Stimulated activated CD8-positive, alpha-beta memory T cell treated with anti-CD3 and anti-CD28 coated beads, Interleukin-15, amount 100 ng/mL, for 4 hours (primary cell): ENCODE measurements at places on chromosomes 13 and 19.

- no peak for DNase-seq
These were observed 630.0 kb upstream of the MIR17HG start for GRCh38 chr13:90717451-90717936.

- DNase-seq = no peak
These were observed 15.2 kb upstream of the N4BP2L1 start for GRCh38 chr13:32443111-32443510.

GRCh38 chr13:94417294-94417693 is 62.2 kb downstream of the DCT start:
- no peak for DNase-seq

- DNase-seq = no peak
These were observed 3.3 kb downstream of the ICAM5 start for GRCh38 chr19:10292789-10293636.

GRCh38 chr13:98541701-98542203 is 35.2 kb downstream of the STK24 start:
- DNase-seq = no peak

DNA sequence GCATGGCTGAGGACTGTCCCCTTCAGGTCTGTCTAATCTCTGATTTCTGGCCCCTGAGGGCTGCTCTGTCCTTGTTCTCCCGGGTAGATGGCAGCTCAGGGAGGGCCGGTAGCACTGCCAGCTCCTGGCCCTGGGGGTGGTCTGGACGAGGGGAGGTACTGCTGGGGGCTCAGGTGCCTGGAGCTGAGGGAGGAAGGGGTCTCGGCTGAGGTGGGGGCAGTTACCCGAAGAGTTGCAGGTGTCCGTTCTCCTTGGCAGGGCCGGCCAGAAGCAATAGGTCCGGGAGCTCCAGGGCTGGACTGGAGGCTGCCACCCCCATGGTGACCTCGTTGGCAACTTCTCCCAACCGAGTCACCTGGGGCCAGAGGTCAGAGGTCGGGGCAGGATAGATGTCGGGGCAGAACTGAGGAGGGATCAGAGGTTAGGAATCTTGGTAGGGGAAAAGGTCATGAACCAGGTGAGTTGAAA is 1.2 kb upstream of the EMC10 start:
- no peak for DNase-seq

DNA sequence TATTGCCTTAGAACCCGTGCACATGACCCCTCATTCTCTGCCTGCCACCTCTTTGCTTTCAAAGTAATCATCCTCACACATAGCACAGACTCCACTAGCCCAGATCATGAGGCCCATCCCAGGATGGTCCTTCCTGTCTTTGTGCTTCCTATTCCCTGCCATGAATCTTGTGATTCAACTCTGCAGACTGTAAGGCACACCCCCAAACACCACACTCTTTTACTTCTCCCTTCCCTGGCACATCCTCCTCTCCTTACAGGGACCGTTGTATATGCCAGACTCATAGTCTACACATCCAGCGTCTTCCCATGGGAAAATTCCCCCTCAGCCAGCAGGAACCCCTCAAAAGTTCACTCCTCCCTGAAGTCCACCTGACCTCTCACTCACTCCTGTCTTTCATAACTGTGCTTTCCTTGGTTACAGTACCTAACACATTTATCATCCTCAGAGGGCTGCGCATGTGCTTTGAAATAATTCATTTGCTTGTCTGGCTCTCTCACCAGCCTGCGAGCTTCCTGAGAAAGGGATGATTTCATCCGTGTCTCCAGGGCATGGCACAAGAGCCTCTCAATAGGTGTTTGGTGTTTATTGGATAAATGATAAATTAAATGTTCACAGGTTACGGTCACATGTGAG is 26.8 kb upstream of the LRCH1 start:
- DNase-seq = no peak

DNA sequence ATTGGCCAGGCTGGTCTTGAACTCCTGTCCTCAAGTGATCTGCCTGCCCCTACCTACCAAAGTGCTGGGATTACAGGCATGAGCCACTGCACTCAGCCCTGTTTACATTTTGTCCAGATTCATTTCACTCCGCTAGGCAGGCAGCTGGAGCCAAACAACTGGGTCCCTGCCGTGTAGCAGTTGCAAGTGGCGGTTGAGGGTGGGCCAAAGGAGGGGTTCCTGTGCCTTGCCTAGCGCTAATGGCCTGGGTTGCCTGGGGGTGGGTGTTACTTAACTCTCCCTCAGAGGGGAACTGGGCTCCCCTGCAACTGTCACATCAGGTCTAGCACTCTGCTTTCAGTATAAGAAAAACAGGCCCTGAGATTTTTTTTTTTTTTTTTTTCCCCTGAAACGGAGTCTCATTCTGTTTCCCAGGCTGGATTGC is 7.4 kb downstream of the ACP5 start:
- no peak for DNase-seq

- no peak for DNase-seq
These were observed 33.5 kb downstream of the CYSLTR2 start for GRCh38 chr13:48687249-48687648.

GRCh38 chr19:31296741-31297390 is 52.4 kb downstream of the TSHZ3 start:
- no peak for DNase-seq

DNA sequence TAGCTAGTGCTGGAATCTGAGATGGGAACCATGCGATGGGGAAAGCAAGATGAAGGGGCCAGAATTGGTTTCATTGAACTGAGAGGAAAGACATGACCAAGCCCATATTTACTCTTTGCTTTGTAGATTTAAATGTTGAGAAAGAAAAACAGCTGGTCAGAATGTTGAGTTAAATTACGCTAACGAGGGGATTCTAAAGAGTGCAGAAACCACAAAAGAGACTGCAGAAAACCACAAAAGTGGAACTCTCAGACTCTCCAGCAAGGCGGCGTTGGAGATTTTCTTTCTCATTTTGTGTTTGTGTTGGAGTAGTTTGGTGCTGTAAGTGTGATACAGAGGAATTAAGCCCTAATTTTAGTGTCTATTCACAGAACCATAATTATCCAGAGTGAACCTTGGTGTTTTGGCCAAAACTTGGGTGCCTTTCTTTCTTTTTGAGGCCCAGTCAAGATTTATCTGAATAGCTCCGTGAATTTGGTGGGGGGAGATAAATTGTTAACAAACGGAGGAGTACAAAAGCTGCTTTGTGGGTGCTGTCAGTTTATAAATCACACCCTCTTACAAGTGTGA is 26.3 kb downstream of the SAE1 start:
- no peak for DNase-seq

- DNase-seq = no peak
These were observed 22.2 kb downstream of the SOHLH2 start for GRCh38 chr13:36192166-36192565.

DNA sequence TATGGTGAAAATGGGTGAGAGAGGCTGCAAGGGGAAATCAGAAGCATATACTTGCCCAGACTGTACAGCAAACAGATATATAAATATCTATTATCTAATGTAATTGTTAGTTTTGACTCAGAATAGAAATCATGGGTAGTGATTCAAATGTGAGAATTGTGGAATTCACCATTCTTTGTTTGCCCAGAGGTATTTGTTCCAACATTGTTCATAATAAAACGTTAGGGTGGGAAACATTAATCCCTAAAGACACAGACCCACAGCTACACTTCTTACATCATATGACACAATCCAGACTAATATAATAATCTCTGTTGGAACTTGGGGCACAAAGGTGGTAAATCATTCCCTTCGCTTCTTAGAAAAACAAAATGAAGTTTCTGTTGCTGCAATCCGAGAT is 646.5 kb upstream of the SLITRK6 start:
- no peak for DNase-seq

DNA sequence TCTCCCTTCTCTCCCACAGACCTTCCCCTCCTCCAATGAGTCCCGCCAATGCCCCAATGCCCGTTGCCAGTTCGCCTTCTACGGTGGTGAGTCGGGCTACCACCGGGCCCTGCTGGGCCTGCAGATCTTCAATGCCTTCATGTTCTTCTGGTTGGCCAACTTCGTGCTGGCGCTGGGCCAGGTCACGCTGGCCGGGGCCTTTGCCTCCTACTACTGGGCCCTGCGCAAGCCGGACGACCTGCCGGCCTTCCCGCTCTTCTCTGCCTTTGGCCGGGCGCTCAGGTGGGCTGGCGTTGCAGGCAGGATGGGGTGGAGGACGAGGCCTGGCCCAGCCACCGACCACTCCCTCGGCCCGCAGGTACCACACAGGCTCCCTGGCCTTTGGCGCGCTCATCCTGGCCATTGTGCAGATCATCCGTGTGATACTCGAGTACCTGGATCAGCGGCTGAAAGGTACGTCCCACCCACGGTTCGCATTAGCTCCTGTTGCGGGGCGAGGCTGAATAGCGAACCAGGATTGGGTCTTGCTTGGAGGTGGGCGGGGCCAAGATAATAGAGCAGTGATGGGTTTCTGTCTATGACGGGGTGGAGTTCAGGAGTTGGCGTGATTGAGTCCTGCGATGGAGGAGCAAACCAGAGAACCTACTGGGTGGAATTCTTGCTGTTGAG is 11.1 kb downstream of the SLC44A2 start:
- no peak for DNase-seq

DNA sequence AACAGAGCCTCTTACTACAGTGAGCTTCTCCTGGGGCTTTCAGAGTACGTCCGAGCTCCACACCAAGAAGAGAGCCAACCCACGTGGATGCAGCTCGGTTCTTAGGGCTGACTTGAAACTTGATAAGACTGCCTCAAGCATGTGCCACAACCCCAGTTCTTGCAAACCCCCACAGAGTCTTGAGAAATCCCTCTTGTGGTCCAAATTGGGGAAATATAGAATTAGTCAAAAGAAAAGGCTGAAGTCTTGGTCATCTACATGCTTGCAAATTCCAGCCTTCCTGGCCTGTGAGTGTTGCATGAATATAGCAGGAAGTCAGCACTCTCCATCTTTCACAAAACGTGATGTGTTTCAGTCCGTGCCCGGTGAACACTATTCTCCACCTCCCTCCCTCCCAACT is 95.2 kb downstream of the GGACT start:
- DNase-seq = no peak

- DNase-seq = no peak
These were observed 16.2 kb downstream of the TMTC4 start for GRCh38 chr13:100658363-100658762.

- DNase-seq = peak; percentile 44
These were observed 6.0 kb downstream of the TEKTIP1 start for GRCh38 chr19:3544742-3545668.

- DNase-seq = no peak
These were observed 16.6 kb downstream of the ZNF536 start for GRCh38 chr19:30388819-30389218.

GRCh38 chr13:32390048-32390447 is 37.9 kb downstream of the N4BP2L1 start:
- no peak for DNase-seq

DNA sequence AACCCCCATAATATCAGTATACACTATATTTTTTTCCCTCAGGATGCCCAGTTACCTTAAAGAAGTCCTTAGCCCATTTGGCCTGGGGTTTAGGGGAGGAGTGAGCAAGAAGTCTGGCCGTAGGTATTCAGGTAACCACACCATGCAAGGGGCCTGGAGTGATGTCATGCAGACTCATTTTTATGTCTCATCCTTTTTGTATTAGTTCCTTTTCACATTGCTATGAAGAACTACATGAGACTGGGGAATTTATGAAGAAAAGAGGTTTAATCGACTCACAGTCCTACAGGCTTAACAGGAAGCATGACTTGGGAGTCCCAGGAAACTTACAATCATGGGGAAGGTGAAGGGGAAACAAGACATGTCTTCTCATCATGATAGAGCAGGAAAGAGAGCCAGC is 12.2 kb downstream of the TPP2 start:
- DNase-seq = no peak

- DNase-seq = no peak
These were observed 22.0 kb downstream of the GPX4 start for GRCh38 chr19:1125601-1126467.

GRCh38 chr13:40273253-40274025 is 393.0 kb downstream of the FOXO1 start:
- DNase-seq = no peak

GRCh38 chr19:41541990-41542584 is 33.9 kb upstream of the CEACAM21 start:
- DNase-seq = peak; percentile 65

- no peak for DNase-seq
These were observed 62.3 kb downstream of the TBC1D4 start for GRCh38 chr13:75419656-75420055.

GRCh38 chr13:77416666-77417212 is 89.8 kb upstream of the MYCBP2 start:
- DNase-seq = no peak

DNA sequence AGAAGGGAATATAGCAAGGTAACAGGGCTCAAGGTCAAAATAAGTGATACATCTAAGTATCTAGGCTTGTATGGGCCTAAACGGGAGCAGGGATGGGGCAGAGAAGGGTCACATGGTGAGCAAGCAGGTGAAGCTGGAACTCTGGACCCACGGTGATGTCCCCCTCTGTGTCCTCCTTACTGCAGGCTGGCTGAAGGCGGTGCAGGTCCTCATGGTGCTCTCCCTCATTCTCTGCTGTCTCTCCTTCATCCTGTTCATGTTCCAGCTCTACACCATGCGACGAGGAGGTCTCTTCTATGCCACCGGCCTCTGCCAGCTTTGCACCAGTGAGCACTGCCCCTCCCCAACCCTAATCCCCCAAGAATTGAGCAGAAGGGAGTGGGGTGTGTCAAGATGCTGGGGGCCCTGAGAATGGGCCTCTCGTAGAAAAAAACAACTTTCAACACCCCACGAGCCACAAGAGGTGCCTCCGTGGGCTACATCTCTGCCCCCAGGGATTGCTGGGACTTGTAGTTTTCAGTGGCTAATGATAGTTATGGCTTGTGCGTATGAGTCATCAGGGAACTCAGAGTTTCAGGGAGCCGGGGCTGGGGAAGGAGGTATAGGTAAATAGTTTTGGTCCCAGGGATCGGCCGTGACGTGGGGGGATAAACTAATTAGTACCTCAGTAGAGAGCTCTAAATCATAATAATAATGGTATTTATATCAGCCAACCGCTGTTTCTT is 4.0 kb downstream of the EMP3 start:
- peak; percentile 24 for DNase-seq

DNA sequence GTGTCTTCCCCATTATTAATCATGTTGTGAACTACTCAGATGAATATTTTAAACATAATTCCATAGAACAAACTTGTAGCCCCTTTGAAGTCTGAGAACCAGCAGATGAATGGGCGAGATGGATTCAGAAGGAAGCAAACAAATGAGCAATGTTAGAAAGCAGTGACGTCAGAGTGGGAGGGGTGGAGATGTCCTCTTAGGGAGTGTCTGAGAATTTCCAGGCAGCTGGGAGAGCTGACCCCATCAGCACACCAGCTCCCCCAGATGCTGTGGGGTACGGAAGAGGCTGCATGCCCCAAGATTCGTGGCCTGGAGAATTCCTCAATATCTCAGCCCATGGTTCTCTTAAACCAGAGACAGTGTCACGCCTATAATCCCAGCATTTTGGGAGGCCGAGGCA is 68.6 kb downstream of the DPF1 start:
- DNase-seq = no peak

DNA sequence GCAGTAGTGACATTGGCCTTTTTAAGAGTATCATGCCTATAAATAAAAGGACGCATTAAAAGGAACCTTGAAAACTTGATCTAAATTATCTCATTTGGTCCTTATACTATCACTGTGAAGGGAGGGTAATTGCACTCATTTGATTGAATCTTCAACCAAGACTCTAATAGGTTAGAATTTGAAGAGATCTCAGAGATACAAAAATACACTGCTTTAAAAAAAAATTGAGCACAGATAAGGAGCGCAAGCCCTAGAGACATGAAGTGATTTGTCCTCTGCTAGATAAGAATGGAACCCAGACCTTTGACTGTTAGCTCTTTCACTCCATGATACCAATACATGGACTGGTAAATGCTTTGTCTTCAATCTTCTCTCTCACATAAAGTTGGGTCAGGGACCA is 58.2 kb upstream of the RXFP2 start:
- DNase-seq = no peak
